ENCODE measurements at places on chromosomes 11 and 22.

DNA sequence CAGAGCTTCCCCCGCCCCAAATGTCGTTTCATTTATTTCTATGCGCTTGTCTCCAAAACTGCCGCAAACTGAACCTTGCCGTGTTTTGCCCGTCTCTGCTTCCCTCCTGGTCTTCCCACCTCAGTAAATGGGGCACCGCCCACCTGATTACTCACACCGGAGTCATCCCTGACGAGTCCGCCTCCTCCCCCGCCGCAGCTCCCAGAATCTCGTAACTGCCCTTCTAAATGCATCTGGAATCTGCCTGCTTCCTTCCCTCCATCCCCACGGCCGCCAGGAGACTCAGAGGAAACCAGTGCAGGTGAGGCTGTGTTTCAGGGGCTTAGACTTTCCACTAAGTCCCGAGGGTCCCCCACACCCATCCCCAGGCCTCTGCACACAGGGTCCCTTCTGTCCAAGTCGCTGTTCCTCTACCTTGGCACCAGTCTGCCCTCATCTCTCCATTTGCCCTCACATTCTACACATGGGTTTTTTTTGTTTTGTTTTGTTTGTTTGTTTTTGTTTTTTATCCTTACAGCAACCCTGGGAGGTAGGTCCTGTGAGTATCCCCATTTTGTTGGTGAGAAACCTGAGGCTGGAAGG lies 62.6 kb upstream of the PHF21B start:
- peak; percentile 36 for DNase-seq

DNA sequence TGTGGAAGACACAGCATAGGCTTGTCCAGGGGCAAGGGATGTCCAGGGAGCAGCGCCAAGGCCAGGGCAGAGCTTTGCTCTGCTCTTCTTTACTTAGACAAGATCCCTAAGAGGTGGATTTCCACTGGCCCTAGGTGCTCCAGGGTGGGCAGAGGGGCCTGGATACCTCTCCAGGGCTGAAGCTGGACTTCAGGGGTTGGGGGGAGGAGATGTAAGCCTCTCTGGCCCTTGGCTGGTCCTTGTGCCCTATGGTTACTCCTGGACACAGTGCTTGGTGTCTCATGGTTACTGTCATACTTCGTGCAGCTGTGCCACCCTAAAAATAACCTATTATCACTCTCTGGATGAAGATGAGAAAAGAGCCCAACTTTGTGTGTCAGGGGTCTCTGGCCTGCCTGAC lies 12.9 kb upstream of the KCNJ11 start:
- no peak for DNase-seq

- peak; percentile 52 for DNase-seq
Observed at GRCh38 chr22:38243007-38243765, 29.6 kb downstream of the TMEM184B start.

GRCh38 chr11:66450560-66450959 lies 11.9 kb upstream of the MRPL11 start:
- no peak for DNase-seq

DNA sequence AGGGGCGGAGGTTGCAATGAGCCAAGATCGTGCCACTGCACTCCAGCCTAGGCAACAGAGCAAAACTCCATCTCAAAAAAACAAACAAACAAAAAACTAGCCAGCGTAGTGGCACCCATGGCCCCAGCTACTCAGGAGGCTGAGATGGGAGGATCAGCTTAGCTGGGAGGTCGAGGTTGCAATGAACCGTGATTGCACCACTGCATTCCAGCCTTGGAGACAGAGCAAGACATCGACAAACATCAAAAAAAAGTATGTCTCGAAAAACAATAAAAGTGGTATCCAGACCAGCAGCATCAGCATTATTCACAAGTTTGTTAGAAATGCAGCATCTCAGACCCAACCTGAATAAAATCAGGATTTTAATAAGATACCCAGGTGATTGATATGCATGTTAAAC lies 6.2 kb upstream of the MAPK1 start:
- no peak for DNase-seq

DNA sequence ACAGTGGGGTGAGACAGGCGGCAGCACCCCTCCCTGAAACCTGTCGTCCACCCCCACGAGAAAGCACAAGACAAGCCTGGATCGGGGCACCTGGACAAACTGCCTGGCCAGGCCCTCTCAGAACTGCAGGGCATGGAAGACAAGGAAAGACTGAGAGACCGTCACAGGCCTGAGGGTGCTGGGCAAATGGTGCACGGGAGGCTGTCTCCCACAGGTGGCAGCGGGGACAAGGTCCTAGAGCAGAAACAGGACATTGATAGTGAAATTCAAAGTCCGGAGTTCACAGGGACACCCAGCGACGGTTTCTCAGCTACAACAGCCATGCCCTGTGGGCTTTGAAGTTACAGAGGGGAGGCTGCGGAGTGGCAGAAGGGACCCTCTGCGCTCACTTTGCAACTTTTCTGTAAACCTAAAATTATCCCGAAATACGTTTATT lies 20.6 kb downstream of the DRD4 start:
- DNase-seq = no peak

DNA sequence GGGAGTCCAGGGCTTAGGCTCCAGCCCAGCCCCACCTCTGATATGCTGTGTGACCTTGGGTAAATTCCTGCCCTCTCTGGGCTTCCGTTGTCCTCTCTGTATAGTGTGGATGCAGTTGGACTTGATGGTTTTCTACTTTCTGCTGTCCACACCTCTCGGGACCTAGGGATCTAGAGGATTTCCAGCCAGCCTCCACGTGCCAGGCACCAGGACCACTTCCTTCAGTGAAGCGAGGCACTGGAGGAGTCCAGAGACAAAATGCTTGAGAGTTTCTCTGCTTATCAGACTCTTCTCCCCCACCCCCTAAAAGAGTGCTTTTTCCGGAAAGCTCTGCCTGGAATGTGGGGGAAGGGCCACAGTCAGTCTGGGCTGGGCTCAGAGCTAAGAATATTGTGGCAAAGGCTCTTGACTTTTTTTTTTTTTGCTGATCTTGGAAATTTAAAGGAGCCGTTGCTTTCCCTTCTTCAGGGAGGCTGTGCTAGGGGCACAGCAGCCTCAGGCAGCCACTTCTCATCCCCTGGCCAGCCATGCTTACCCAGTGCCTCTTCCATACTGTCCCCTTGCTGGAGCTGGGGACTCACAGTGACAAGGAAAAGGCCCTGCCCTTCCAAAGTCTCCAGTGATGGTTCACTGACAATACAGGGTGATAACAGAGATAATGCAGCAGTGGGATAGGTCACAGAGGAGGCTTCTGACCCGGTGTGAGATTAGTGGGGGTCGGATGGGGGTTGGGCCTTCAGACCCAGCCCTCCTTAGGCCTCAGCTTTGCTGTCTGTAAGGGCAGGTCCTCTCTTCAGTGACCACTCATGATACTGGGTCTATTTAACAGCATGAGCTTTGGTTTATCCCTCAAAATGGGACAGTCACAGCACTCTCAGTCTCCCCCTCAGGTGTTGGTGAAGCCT lies 2.9 kb upstream of the SERPINH1 start:
- DNase-seq = peak; percentile 82

GRCh38 chr11:93073508-93074280 lies 104.2 kb downstream of the MTNR1B start:
- DNase-seq = no peak

GRCh38 chr11:94271885-94272372 lies 32.5 kb upstream of the IZUMO1R start:
- no peak for DNase-seq

DNA sequence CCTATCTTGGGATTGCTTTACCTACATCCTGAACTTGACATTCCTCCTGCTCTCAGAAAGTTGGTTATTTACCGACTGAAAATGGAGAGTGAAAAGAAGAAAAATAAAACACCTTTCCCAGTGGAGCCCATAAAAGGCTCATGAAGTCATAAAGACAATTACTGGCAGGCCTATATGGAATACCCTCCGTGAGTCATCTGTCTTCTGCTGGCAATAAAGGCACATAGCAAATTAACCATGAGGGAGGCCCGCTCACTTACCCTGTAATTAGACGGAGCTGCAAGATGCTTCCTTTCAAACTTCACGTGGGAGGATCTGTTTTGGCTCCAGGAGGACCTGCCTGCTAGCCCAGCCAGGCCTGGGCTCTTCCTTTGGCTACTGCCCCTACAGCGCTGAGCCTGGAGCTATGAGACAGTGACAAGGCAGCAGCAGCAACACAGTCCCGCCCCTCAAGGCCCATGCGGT lies 540.4 kb downstream of the BUD13 start:
- DNase-seq = no peak

- peak; percentile 25 for DNase-seq
Observed at GRCh38 chr11:107916671-107917241, 11.5 kb upstream of the RAB39A start.

- no peak for DNase-seq
Observed at GRCh38 chr22:39276440-39277141, 31.8 kb upstream of the PDGFB start.

DNA sequence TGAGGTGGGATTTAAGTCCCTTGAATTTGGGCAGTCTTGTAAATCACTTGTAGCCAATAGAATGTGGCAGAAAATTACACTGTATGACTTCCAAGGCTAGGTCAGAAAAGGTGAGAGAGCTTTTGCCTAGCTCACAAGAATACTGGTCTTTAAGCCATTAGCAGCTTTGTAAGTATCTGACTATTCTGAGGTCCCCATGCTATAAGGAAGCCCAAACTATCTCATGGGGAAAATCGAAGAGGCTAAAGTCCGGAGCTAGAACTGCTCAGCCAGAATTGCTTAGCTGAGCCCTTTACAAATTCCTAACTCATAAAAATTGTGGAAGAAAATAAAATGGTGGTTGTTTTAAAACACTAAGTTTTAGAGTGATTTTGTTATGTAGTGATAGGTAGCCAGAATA lies 13.0 kb downstream of the FAR1 start:
- DNase-seq = no peak

DNA sequence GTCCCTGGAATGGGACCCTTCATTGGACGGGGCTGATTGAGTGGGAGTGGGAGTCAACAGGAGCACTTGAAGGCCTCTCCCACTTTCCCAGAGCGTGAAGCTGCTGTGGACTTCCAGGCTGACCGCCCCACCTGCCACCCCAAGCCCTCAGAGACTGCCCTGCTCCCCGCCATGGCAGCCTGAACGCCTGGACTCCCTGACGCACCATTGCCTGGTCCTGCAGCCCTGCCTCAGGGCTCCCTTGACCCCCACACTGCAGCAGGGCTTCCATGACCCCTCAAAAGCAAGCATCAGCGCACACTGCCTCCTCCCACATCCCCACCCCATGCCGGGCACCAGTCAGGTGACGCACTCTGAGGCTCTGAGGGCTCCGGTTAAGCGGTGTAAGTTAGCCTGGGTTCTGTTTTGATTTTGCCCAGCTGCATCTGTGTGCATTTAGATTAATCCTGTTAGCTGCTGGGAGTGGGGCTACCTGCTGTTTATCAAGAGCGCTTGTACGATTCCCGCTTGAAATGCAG lies 39.4 kb downstream of the TRIM29 start:
- no peak for DNase-seq

DNA sequence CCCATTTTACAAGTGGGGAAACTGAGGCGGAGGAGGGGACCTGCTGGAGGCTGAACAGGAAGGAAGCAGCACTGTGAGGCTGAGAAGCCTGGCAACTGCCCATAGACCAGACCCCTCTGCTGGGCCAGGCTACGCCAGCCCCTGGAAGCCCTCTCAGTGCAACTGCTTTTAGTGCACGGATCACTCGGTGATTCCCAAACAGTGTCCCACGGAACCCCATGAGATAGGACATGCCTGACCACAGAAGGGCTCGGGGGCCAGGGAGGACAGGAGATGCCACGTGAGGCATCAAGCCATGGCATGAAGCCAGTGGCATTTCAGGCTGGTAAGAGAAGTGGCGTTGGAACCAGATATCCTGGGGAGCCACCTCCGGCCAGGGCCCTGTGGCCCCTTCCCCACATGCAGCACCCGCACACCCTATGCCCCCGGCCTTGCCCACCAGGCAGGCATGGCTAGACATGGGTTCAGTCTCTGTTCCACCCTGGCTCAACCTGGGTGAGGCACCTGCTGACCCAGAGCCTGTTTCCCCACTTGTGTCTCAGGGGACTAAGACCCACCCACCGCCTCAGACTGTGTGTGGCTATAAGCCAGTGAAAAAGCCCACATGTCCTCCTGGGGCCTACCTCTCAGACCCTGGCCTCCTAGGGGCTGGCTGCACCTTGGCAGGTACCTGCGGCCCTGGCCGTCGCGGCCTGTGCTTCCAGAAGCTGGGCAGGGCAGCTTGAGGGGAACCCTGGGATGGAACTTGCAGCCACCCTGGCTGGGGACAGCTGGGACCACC lies 84.1 kb downstream of the WNT7B start:
- no peak for DNase-seq

GRCh38 chr11:71934213-71934612 lies 5.4 kb downstream of the RNF121 start:
- DNase-seq = no peak

DNA sequence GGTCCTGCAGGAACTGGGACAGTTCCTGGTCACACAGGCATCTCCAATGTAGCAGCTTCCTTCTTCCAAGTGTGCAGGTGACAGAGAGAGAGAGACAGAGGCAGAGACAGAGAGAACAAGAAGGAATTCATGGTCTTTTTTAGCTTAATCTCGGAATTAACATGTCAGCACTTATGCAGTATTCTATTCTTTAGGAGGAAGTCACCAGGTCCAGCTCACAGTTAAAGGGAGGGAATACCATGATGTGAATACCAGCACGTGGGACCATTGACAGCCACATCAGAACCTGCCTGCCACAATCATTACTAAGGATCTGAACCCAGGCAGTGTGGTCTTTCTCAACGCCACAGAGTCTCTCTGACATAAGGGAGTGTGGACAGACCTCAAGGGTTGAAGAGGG lies 341.6 kb downstream of the MN1 start:
- DNase-seq = no peak

- no peak for DNase-seq
Observed at GRCh38 chr22:32712644-32713355, 88.7 kb upstream of the TIMP3 start.

DNA sequence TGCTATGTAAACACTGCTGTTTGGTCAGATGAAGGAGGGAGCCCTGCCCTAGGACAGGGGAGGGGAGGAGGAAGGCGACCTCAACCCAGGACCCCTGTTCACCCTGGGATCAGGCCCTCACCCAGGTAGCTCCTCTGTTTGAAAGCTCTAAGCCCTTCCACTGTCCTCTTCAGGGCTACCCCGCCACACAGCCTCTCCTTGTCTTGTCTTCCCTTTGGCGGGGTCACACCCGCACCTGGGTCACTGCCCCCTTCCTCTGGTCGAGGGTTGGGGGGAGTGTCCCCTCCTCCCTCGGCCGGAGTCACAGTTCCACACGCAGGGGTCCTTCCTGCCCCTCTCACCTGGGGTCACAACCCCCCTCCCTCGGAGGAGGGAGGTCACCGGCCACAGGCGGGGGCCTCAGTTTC lies 463 bp upstream of the PTPMT1 start:
- DNase-seq = no peak

GRCh38 chr11:29584342-29584741 lies 432.5 kb downstream of the KCNA4 start:
- DNase-seq = no peak

DNA sequence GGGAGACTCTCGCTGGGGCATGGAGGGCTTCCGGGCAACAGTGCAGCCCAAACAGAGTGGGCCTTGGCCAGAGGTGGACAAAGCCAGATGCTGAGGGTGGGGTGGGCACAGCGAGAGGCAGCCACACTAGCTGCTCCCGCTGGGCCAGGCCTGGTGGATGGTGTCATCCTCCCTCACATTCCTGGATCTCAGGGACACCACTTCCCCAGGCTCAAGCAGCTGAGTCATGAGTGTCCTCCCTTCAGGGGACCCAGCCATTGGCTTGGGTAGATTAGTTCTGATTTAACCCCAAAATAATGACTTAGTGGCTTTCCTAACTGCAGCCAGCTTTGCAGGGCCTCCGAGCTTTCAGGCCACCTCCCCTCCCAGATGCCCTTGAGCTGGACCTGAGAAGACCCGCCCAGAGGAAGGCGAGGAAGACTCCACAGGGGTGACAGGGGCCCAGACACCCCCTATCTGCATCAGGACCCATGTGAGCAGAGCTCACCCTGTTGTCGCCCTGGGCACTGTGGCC lies 25.9 kb upstream of the WNT7B start:
- DNase-seq = peak; percentile 96

Measured in hepatic stellate cell (primary cell).